ENCODE measurements at places on chromosomes 1 and 21. TPM values are rescaled to one million over a fixed set of nuclear protein-coding genes. Genes with fewer than 3 reads are reported as not detected.

EPS8L3 gene
- not detected for total RNA-seq

GUCA2B gene
- total RNA-seq: not detected

KCNQ4 gene
- total RNA-seq: 0.08 TPM

TMPRSS2 gene
- not detected for total RNA-seq

ZNF124 gene
- 13.8 TPM for total RNA-seq

LCA5L gene
- total RNA-seq: 0.19 TPM

PGLYRP3 gene
- 0.34 TPM for total RNA-seq

FAM72A gene
- 2.8 TPM for total RNA-seq

THRAP3 gene
- 81.9 TPM for total RNA-seq

HPCA gene
- not detected for total RNA-seq

IVL gene
- 10.2 TPM for total RNA-seq

CFAP74 gene
- total RNA-seq: not detected

FCRL6 gene
- total RNA-seq: not detected

NBPF6 gene
- not detected for total RNA-seq

CR1L gene
- not detected for total RNA-seq

TAF1A gene
- total RNA-seq: 7.6 TPM

ITLN1 gene
- total RNA-seq: not detected

TRABD2B gene
- 0.08 TPM for total RNA-seq

TIAM1 gene
- 10.8 TPM for total RNA-seq

KRTAP21-2 gene
- not detected for total RNA-seq
